ENCODE measurements at places on chromosomes 7 and 10.

GRCh38 chr7:93262535-93262934 lies 30.4 kb downstream of the VPS50 start:
- DNase-seq, result no peak

DNA sequence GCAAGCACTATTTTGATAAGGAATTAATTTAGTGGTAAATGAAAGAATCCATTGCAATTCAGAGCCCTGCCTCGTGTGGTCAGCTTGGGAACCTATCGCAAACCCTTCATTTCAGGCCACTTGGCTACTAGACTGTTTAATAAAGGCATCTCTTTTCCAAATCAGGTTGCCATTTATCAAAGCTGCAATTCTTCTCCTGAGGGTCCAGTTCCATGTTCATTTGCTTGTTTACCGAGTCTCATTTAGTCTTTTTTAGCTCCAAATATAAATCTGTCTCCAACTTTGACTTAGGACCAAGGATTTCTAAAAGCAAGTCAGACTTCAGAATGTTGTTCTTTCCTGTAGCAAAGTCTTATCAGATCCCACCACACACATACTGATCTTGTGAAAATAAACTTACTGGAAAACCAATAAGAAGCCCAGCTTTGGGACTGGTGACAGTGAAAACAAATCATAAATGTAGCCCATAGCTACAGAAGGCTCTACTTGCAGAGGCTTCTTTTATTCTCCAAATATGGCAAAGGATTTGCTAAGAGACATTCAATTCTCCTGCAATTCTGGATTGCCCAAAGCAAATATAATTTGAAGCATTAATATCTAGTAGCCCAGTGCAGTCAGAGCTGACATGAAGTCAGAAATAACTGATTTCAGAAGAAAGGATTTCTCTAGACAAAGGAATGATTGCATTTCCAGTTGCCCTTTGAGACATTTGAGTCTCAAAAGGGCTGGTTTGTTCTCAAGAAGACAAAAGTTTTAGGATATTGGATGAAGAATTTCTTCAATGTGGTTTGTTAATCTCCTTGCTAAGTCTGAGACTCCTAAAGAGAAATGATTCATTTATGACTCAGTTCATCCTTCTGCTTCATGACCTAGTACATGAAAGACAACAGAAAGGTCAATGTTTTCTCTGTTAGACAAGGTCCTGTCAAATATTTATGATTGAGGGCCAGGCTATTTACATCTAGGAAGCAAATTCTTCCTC lies 28.0 kb downstream of the PPP1R3C start:
- no peak for DNase-seq

DNA sequence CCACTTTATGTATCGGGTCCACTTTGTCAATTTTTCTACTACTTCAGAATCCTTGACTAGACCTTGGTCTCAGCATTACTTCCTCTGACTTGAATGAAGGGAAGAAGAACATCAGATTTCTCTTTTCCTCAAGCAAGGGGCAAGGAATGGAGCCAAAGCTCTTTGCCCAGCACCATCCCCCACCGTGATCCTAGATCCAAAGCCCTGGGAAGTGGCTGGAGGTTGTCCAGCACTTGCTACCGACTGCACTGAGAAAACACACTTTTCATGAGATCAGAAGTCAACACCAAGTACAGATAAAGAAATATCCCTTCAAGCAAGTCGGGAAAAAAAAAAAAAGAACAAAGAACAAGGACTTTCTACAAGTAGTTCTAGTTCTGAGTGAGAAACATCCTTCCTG lies 102.1 kb upstream of the DDC start:
- DNase-seq, result no peak

- no peak for DNase-seq
Measured at GRCh38 chr7:132451161-132451560, 125.1 kb downstream of the PLXNA4 start.

- DNase-seq, result no peak
Measured at GRCh38 chr7:139427788-139428187, 55.7 kb downstream of the KLRG2 start.
